ENCODE measurements at places on chromosomes 1 and 21. TPM values are rescaled to one million over a fixed set of nuclear protein-coding genes. Genes with fewer than 3 reads are reported as not detected.

GRCh38 chr1:7379441-7379971 is 391.6 kb upstream of the VAMP3 start:
- peak; percentile 88 for DNase-seq

GRCh38 chr1:236484310-236484971 is 39.3 kb upstream of the LGALS8 start:
- no peak for DNase-seq

DNA sequence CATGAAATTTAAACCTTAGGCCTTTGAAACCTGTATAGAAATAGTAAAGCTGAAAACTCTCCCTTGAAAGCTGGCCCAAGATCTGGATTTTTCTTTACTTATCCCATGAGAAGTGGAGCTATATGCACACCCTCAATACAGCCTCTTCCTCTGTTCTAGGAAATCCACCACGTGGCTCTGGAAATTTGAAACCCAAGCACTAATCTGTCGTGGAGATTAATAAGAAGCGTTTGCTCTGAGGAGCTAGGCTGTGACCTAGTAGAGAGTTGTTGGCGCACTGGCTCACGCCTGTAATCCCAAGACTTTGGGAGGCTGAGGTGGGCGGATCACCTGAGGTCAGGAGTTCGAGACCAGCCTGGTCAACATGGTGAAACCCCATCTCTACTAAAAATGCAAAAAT is 291.3 kb upstream of the PLXNA2 start:
- no peak for DNase-seq

DNA sequence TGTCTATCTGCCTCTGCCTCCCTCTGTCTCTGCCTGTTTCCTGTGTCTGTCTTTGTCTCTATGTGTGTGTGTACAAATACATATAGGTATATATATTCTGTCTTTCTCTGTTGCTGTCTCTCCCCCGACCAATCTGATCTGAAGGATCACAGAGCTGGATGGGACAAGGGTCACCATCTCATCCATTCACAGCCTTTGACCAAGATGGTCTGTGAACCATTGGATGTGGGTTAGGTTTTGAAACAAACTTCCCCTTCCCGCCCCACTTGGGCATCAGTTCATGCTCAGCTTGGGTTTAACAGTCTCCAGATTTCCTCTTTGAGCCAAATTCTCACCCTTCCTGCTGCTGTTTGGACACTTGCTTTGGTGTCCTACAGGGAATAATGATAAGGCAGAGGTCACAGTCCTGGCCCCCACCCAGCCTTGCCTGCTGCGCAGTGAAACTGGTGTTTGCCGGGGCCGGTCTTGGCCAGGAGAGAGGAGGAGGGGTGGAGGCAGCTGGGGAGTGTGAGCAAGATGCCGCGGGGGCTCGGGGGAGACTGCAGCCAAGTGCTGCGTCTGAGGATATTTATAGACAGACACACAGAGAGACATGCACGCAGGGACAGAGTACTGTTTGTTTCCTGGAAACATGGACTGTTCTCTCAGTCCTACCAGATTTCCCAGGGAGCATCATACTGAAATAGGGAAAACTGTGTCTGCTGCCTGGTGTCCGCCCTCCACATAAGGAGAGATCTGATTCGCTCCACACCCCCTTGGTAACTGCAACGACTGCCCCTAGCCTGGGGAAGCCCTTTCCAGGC is 27.0 kb upstream of the BTG2 start:
- peak; percentile 99 for DNase-seq

- no peak for DNase-seq
Measured at GRCh38 chr1:246051909-246052518, 455.1 kb downstream of the SMYD3 start.

DNA sequence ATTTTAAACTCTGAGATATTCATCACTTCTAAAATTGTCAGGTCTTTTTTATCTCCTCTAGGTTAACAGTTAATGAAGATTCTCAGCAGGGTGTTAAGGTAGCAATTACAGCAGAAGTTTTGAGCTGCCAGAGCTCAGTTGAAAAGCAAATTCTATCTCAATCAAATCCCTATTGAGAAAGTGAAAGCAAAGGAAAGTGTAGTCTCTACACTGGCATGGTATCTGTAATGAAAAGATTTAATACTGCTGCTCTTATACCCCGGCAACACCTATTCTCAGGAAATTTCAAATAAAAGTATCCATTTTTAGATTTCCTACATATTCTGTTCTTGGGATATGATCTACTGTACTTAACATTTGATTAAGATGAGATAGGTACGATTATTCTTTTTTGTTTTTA is 913.5 kb downstream of the MRPL39 start:
- DNase-seq: no peak

DNA sequence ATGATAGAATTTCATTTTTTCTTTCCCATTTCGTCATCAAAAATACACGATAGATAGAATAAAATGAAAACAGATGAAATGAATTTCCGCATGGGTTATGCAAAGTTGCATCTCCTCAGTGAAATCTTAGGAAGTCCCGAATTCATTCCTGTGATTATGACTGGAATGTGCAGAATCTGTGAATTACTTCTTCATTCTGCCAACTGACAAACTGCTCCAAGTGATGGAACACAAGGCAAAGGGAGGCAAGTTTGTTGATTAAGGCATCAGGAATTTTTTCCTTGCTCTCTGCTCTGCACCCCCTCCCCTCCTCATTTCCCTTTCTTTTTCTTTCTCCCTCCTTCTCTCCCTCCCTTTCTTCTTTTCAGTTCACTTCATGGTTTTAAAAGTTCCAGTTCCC is 37.0 kb upstream of the ADGRL4 start:
- DNase-seq: no peak

GRCh38 chr21:43333298-43334062 is 93.5 kb downstream of the SIK1 start:
- DNase-seq: no peak

DNA sequence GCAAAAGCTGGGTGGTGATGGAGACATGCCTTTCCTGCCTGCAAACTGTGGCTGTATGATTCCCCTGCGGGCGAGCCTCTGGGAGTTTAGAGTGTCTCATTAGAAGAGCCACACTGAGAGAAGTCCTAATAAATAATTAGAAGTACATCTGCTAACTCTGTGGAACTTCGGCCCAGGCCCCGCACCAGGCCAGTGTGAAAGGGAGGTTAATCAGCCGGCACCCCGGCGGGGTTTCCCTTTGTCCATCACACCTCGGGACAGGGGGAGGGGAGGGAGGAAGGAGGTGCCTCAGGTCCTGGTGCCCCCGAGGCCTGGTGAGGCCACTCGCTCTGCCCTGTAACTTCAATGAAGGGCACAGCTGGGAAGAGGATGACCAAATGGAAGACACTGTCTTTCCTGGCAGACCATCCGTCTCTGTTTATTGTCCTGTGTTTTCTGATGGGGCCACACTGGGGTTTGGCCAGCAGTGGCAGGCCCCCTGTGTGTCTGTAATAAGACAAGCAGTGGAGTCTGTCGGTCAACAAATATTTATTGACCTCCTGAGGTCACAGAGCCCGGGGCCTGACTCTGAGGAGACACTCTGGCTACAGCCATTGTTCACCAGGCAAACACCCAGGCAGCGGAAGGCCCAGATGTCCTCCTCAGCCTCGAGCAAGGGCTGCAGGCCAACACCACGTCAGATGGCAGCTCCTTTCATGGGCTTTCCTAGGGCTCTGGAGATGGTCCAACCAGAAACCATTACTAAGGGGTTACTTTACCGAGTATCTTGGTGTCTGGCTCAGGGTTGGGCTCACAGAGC is 267.5 kb upstream of the RAB4A start:
- peak; percentile 92 for DNase-seq

DNA sequence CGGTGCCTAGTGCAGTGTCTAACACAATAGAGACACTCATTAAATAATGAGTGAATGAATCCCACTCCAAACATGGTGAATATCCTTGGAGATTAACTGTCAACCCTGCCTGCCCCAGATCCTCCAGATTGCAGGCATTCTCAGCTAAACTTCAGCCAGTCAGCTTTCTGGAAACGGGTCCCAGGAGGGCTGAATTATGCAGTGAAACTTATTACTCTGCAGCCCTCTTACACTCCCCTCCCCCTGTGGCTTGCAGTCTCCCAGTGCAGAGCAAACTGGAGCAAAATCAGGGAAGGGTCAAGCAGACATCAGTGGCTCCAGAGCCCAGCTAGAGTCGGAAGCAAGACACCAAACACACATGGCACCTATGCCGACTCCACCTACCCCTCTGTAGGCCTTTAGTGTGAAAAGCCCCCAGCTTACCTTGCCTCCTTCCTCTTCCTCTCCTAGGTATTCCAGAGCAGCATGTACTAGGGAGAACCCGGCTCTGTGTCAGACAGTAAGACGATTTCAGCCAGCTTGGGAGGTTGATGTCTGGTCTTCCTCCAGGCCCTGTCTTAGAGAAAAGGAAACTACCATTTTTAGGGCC is 6.5 kb upstream of the RGS16 start:
- no peak for DNase-seq

GRCh38 chr1:156691665-156692440 is 13.5 kb downstream of the CRABP2 start:
- no peak for DNase-seq

DNA sequence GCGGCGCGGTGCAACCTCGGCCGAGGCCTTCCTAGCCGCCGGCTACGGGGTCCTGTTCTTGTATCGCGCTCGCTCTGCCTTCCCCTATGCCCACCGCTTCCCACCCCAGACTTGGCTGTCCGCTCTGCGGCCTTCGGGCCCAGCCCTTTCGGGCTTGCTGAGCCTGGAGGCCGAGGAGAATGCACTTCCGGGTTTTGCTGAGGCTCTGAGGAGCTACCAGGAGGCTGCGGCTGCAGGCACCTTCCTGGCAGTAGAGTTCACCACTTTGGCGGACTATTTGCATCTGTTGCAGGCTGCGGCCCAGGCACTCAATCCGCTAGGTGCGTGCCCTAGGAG is 379 bp downstream of the PPCS start:
- peak; percentile 73 for DNase-seq

The OR2T11 gene
- polyA plus RNA-seq: not detected

The DIPK1A gene
- polyA plus RNA-seq: 1.8 TPM

All from sigmoid colon (tissue), 7 donors.